ENCODE measurements at places on chromosomes 6 and 20. TPM values are rescaled to one million over a fixed set of nuclear protein-coding genes. Genes with fewer than 3 reads are reported as not detected.

UBE2J1 gene
- total RNA-seq, result 39.3 TPM

FGD2 gene
- total RNA-seq, result not detected

OR2H1 gene
- not detected for total RNA-seq

RAD21L1 gene
- total RNA-seq, result not detected

GMNN gene
- total RNA-seq, result 46.0 TPM

GMPR gene
- total RNA-seq, result 8.1 TPM

FRS3 gene
- 0.56 TPM for total RNA-seq

TSPYL1 gene
- total RNA-seq, result 101 TPM

CYP21A2 gene
- total RNA-seq, result 0.19 TPM

GJA10 gene
- not detected for total RNA-seq

MAPK14 gene
- total RNA-seq, result 56.0 TPM

ABHD16B gene
- total RNA-seq, result not detected

PRND gene
- total RNA-seq, result not detected

ZBTB46 gene
- total RNA-seq, result 4.8 TPM

GPX5 gene
- total RNA-seq, result not detected

DUSP15 gene
- total RNA-seq, result not detected

BPIFB1 gene
- total RNA-seq, result not detected

EYA4 gene
- total RNA-seq, result 2.0 TPM

TMEM14C gene
- 153 TPM for total RNA-seq

KIF25 gene
- 2.0 TPM for total RNA-seq

EFCAB8 gene
- total RNA-seq, result under 0.01 TPM

CALHM5 gene
- 17.2 TPM for total RNA-seq

DCDC2 gene
- 1.7 TPM for total RNA-seq

DEFB123 gene
- total RNA-seq, result not detected

Data from regular cardiac myocyte (primary cell).